Bladder microvascular endothelial cell (primary cell): ENCODE measurements at places on chromosomes 3 and 15. TPM values are rescaled to one million over a fixed set of nuclear protein-coding genes. Genes with fewer than 3 reads are reported as not detected.

Gene KIF15
- 7.9 and 11.8 TPM in 2 replicates for total RNA-seq

Gene ZDHHC23
- total RNA-seq = 2.6 and 16.9 TPM in 2 replicates

Gene AHSG
- total RNA-seq = not detected in 2 replicates

Gene MYLK
- total RNA-seq = 125 and 127 TPM in 2 replicates

Gene XRN1
- total RNA-seq = 22.3 and 63.1 TPM in 2 replicates

Gene LIPC
- not detected in 2 replicates for total RNA-seq

Gene ADPRH
- total RNA-seq = 7.1 and 12.3 TPM in 2 replicates

Gene ECE2
- total RNA-seq = not detected in 2 replicates

Gene AP3B2
- not detected in 2 replicates for total RNA-seq

Gene SLC9A9
- 0.81 and 3.9 TPM in 2 replicates for total RNA-seq

Gene CCR3
- total RNA-seq = not detected in 2 replicates

Gene ST8SIA2
- total RNA-seq = 0.16 and 0.31 TPM in 2 replicates

Gene TM6SF1
- 19.6 and 70.5 TPM in 2 replicates for total RNA-seq

Gene NPRL2
- 14.2 and 16.8 TPM in 2 replicates for total RNA-seq

Gene SLC28A2
- total RNA-seq = not detected in 2 replicates

Gene FAM107A
- 1.8 and 13.9 TPM in 2 replicates for total RNA-seq

Gene TUSC7
- not detected in 2 replicates for total RNA-seq

Gene SCG5
- total RNA-seq = 0.49 and 0.82 TPM in 2 replicates

Gene MST1R
- 0.81 and 1.0 TPM in 2 replicates for total RNA-seq

Gene GPR27
- total RNA-seq = not detected in 2 replicates

Gene FOXL2NB
- not detected in 2 replicates for total RNA-seq

Gene UQCRC1
- total RNA-seq = 245 and 256 TPM in 2 replicates

Gene MKRN2OS
- not detected in 2 replicates for total RNA-seq

Gene LSMEM2
- not detected in 2 replicates for total RNA-seq

Gene DAZL
- not detected in 2 replicates for total RNA-seq

Gene ESYT3
- total RNA-seq = not detected in 2 replicates

Gene KNG1
- not detected in 2 replicates for total RNA-seq

Gene TERC
- 16.6 and 129 TPM in 2 replicates for total RNA-seq

Gene ANKRD34C
- not detected in 2 replicates for total RNA-seq

Gene CCR8
- total RNA-seq = not detected in 2 replicates

Gene AADAC
- total RNA-seq = 0.32 TPM in 1 of 2 replicates, not detected in the other

Gene TMIE
- total RNA-seq = 0.16 and 0.31 TPM in 2 replicates

Gene SEMA3G
- total RNA-seq = 6.8 and 83.5 TPM in 2 replicates

Gene CFAP92
- total RNA-seq = 0.16 and 0.69 TPM in 2 replicates

Gene GHRL
- total RNA-seq = under 0.01 and 0.69 TPM in 2 replicates

Gene C2CD4A
- total RNA-seq = under 0.01 and 1.3 TPM in 2 replicates

Gene LRRN1
- total RNA-seq = not detected in 2 replicates

Gene TMEM212
- total RNA-seq = not detected in 2 replicates

Gene LCTL
- total RNA-seq = not detected in 2 replicates

Gene SPATA12
- total RNA-seq = 0.13 TPM in 1 of 2 replicates, not detected in the other

Gene PDIA3
- 103 and 270 TPM in 2 replicates for total RNA-seq

Gene TRH
- not detected in 2 replicates for total RNA-seq

Gene ROBO1
- 1.1 and 1.8 TPM in 2 replicates for total RNA-seq

Gene STAC
- 7.4 and 12.5 TPM in 2 replicates for total RNA-seq
